ENCODE measurements at places on chromosomes 5 and 9. TPM values are rescaled to one million over a fixed set of nuclear protein-coding genes. Genes with fewer than 3 reads are reported as not detected.

Gene ADAMTS16
- total RNA-seq: 3.9 TPM

Gene SLC27A4
- total RNA-seq: 22.0 TPM

Gene HAVCR2
- not detected for total RNA-seq

Gene SLC36A3
- not detected for total RNA-seq

Gene RANBP3L
- total RNA-seq: 0.60 TPM

Gene EHMT1
- 30.6 TPM for total RNA-seq

Gene SAXO1
- total RNA-seq: not detected

Gene WHRN
- 2.3 TPM for total RNA-seq

Gene PIP5KL1
- total RNA-seq: 2.3 TPM

Gene IPO11
- 29.4 TPM for total RNA-seq

Gene SPATA31D3
- not detected for total RNA-seq

Gene PCDHGA4
- total RNA-seq: 5.8 TPM

Gene PITX1
- 29.7 TPM for total RNA-seq

Gene IRX2
- not detected for total RNA-seq

Gene PDCD1LG2
- 8.3 TPM for total RNA-seq

Gene PCDHB13
- 0.89 TPM for total RNA-seq

Gene PCAT7
- total RNA-seq: 0.30 TPM

Gene SLC46A2
- total RNA-seq: not detected

Gene GPX8
- 165 TPM for total RNA-seq

Gene LHX3
- not detected for total RNA-seq

Gene ADAMTS13
- total RNA-seq: 2.8 TPM

Gene RGS3
- total RNA-seq: 53.7 TPM

Gene PLEKHG4B
- 0.30 TPM for total RNA-seq

Gene KCNT1
- not detected for total RNA-seq

Gene CDKN2B
- total RNA-seq: 74.0 TPM

Gene FBN2
- total RNA-seq: 217 TPM

Gene PTCH1
- total RNA-seq: 3.8 TPM

Gene NCS1
- total RNA-seq: 127 TPM

Gene CCDC171
- 2.4 TPM for total RNA-seq

Gene FGF10
- total RNA-seq: not detected

Gene NUTM2F
- not detected for total RNA-seq

Gene PRR16
- total RNA-seq: 1.8 TPM

Gene ADAMTS12
- 179 TPM for total RNA-seq

Gene DMRT3
- not detected for total RNA-seq

Gene RASGEF1C
- total RNA-seq: not detected

Gene RASEF
- total RNA-seq: 0.28 TPM

Gene SPINK1
- 0.59 TPM for total RNA-seq

Gene LPCAT1
- 53.1 TPM for total RNA-seq

Gene CTXN3
- not detected for total RNA-seq

Gene SLC6A18
- not detected for total RNA-seq

Gene TMEM232
- 1.7 TPM for total RNA-seq
